K562 (cell line): ENCODE measurements at places on chromosomes 5 and 9.

GRCh38 chr9:120043448-120043847, 536.5 kb downstream of the CDK5RAP2 start:
- DNase-seq = no peak

- no peak for DNase-seq
Observed at GRCh38 chr5:175694371-175695160, 36.7 kb downstream of the HRH2 start.

DNA sequence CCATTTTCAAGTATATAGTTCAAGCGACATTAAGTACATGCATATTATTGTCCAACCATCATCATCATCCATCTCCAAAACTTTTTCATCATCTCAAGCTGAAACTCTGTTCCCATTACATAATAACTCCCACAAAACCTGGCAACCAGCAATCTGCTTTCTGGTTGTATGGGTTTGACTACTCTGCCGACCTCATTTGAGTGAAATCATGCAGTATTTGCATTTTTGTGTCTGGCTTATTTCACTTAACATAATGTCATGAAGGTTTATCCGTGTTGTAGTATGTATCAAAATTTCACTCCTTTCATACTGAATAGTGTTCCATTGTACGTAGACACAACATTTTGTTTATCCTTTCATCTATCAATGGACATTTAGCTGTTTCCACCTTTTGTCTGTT, 74.8 kb downstream of the SGCD start:
- DNase-seq = no peak

DNA sequence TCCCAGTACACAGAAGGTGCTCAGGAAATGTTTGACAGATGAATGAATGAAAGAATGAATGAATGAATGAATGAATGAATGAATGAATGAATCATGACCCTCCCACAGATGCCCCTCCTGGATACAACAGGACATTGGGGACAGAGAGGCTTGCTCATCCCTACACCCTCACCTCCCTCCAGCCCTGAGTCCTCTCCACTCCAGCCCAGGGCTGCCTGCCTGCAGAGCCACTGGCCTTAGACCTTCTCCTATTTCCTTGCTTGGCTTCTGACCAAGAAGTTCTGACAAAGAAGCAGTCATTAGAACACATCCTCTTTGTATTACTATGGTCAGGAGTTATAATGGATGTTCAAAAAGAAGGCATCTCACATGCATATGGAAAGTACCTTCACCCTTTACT, 240.7 kb upstream of the DAPK1 start:
- no peak for DNase-seq

DNA sequence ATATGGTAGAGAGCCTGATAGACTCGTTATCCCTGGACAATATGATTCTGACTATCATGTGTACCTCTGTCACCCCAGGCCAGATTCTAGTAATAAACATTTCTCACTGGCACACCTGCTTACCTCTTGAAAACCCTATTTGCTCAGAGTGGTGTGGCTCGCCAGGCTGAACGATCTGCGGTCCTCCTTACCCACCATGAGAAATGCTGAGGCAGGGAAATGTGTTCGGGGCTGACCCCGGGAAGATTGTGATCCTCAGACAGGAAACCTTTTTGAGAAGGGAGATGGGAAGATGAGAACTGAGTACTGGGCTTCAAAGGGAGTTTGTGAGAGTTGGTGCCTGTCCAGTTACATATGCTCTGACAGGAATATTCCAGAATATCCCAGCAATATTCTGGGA, 10.7 kb upstream of the PRXL2C start:
- DNase-seq = no peak

DNA sequence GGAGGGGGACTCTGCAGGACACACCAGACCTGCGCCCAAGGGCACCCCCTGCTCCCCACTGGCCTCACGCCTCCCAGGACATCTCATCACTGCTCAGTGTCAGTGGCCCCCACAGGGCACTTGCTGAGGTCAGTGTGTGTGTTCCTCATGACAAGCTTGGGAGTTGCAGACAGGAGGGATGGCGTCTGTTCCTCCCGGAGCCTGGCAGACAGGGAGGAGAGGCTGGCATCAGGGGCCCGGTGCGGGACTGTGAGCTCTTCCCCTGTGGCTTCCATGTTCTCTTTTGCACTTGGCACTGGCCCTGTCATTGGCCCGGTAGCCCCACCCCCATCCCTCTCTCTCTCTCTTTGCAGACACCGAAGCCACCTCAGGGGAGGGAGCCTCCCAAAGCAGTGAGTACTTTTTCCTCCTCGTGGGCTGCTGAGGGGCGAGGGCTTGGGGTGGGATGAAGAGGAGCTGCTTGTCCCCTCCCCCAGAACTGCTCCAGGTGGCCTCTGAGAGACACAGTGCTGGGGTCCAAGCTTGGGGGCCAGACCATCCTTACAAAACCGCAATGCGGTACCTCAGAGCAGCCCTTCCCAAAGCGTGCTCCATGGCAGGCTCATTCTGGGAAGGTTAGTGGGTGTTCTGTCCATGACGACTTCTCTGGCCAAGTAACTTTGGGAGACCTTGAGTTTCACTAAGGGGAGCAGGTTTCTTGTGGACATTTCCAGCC, 75.7 kb downstream of the AMBP start:
- DNase-seq = no peak

- no peak for DNase-seq
Observed at GRCh38 chr5:108074626-108075025, 307.3 kb downstream of the FBXL17 start.

DNA sequence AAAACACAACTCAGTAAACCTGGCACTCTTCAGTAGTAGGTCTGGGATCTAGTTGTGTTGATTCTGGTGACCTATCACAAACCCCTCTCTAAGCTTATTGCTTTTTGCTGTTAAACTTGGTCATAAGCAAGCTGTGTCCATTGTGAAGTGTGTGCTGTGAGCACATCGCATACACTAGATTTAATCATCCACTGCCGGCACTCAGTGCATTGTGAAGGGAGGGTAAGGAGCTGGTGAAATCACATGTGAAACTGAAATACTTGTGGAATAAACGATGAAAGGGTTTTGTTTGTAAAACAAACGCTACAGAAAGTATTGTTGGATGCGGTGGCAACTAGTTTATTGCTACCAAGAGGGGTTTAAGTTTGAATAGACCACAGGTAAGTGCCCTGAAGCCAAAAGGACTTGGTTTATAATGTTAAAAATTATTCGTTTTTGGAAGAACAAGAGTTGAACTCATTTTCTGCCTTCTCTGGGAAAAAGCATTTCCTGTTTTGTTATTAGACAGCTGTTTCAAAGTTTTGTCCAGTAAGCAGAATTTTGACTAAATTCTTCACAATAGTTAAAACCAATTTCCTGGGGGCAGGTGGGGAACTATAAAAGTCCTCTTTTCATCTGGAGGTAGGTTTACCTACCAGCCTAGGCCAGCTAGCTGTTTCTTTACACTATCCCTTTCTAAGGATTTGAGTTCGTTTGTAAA, 24.6 kb downstream of the TJP2 start:
- DNase-seq = no peak
